ENCODE measurements at places on chromosomes 2 and 18.

DNA sequence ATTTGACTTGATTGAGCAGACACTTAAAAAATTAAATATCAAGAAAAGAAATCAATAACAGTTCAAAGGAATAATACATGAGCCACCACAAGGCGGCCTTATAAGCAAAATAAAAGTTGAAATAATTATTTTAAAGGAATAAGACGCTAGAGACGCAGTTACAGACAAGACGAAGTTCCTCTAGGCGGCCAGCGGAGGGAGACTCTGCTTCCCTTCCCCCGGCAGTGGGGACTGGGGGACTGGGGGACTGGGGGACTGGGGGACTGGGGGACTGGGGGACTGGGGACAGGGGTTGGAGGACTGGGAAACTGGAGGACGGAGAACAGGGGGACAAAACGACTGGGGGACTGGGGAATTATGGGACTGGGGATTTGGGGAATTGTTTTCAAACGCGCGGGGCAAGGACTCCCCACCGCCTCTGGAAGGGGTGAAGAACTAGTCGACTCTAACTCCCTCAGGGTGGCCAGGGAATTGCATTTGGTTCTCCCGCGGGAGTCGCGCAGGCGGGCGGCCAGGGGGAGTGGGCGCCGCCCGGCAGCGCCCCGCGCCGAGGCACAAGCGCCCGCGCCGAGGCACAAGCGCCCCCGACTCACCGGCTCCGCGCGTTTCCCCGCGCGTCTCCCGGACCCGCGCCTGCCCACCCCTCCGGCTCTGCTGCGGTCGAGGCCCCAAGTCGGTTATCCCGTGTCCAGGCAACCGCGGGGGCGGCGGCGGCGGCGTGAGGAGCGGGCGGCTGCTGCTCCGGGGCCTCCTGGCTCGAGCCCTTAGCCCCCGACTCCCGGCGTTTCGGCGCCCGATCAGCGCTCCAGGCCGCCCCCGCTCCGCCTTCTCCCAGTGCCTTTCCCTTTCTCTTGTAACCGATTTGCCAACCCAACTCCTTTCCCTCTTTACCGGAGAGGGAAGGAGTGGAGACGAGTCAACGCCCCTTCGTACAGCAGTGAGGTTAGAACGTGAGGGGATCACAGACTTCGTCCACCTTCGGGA is at the start of gene CCDC178:
CCDC178 (minus strand) TSS at position 662 of the 984 bp plus-strand sequence. CDS start 28,633 bp downstream, outside the sequence.
- no peak for DNase-seq

GRCh38 chr2:133561045-133561852 is 7.0 kb downstream of the NCKAP5 start:
- DNase-seq = no peak

DNA sequence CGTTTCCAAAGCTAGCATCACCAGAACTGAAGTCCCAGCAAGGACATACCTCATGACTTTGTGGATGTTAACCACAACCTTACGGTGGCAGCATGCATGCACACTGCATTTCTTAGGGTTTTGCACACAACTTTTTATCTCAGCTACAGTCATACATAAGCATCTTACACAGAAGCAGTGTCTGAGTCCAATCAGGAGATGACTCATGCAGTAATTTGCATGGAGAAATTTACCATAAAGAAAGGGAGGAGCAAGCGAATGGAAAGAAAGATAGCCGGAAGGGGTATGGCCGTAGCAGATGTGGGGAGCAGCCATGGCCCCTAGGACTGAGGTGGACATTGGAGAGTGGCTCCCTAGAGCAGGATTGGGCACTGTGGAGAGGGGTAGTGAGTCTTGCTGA is 522.5 kb downstream of the GALR1 start:
- no peak for DNase-seq

GRCh38 chr2:180985771-180986395 is 5.5 kb downstream of the UBE2E3 start:
- no peak for DNase-seq

DNA sequence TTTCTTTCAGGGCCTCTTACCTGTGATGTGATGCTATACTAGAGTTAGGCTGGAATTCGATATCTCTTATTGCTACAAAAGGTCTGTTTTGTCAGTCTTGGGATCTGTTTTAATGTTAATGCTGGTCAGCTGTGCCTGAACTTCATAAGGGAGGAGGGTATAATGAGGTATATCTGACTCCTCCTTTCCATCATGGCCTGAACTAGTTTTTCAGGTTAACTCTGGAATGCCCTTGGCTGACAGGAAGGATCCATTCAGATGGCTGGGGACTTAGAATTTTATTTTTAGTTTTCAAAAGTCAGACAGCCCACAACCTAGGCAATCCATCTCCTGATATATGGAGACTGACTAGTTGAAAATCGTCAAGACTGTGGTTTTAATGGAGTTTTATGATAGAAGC is 35.9 kb upstream of the TBC1D8 start:
- no peak for DNase-seq

DNA sequence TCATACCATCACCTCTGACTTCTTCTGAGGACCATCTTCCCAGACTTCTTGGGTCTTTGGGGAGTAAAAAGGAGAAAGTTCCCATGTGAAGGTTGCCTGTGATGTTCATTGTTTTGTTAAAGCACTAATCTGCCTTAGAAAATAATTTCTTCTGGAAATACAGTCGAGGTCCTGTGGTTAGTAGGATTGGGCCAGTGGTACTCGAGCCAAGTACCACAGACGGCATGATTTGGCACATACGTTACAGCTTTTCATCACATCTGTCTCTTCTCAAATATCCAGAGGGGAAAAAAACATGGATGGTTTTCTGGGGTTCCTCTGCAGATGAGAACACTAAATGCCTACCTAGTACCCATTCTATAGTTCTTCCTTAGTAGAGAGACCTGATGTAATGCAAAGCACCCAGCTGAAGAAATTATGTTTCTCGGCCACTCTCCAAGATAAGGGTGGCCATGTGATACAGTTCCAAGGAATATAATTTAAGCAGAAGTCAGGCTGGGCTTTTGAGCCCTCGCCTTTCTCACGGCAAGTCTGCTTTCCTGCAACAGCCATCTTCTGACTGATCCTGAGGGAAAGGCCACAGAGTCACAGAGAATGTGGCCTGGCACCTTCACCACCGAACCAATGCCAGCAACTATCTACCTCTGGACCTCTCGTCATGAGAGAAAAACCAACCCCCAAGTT is 161.0 kb downstream of the RNF152 start:
- no peak for DNase-seq

- peak; percentile 80 for DNase-seq
Measured at GRCh38 chr2:231709981-231710798, 1.9 kb downstream of the PTMA start.

DNA sequence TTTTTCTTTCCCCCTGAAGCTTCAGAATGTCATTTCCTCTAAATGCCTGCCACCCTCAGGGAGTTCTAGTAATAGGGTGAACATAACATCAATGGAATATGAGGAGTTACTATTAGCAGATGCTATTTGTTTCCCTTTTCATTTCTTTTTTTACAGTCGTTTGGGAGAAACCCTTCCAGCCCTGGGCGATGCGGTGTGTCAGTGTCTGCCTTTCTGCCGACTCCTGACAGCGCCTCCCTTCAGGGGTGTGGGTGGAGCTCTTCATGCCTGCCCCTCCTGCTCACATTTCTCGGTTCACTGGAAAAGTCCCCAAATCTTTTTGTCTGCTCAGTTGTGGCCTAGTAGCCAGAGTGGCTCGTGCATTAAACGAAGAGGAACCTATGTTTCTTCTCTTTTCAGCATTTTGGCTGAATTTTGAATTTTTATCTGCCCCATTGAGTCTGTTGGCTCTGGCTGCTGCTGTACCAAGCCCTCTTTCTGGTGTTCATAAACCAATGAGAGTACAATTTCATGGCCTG is 72.3 kb downstream of the FMNL2 start:
- DNase-seq = no peak

GRCh38 chr2:107018366-107018765 is 132.4 kb upstream of the ST6GAL2 start:
- DNase-seq = no peak

DNA sequence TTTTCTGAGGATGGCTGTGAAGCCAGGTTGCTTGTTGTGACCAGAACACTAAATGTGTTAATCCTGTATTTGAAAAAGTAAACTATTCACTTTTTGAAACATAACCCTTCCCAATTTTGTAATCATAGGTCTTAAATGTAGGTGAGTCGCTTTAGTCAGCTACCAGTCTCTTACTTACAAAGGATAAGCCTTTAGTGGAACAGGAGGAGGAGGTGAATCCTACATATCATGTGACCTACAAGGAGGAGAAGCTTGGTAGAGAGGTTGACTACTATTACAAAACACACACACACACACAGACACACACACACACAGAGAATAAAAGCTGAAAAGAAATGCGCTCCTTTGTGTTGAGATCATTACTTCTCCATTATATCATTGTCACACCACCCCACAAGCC is 59.9 kb upstream of the SPAG16 start:
- no peak for DNase-seq

GRCh38 chr2:72062336-72062735 is 85.3 kb downstream of the CYP26B1 start:
- DNase-seq = no peak

GRCh38 chr2:11286323-11286722 is 58.1 kb downstream of the ROCK2 start:
- no peak for DNase-seq

DNA sequence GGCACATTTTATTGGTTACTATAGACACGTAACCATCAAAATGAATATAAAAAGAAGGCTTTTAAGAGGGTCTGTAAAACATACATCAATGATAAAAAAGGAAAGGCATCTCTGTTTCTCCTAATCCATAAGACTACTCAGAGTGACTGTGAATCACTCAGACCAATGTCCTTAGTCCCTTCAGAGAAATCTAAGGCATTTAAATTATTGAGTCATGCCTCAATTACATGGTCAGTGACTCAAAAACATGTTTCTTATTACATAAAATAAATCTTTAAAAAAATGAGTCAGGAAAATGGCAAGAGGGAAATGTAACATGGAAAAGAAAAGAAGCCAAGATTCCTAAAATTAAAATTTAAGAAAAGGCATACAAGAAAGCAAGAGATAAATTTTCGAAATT is 146.6 kb downstream of the ERBB4 start:
- DNase-seq = no peak

- DNase-seq = peak; percentile 9
Measured at GRCh38 chr2:200585730-200586643, at the start of gene AOX1. Gene AOX1 (plus strand): TSS chr2:200586014. CDS start chr2:200586109, 95 bp downstream.

GRCh38 chr2:111235192-111236015 is 114.7 kb downstream of the BCL2L11 start:
- DNase-seq = no peak

DNA sequence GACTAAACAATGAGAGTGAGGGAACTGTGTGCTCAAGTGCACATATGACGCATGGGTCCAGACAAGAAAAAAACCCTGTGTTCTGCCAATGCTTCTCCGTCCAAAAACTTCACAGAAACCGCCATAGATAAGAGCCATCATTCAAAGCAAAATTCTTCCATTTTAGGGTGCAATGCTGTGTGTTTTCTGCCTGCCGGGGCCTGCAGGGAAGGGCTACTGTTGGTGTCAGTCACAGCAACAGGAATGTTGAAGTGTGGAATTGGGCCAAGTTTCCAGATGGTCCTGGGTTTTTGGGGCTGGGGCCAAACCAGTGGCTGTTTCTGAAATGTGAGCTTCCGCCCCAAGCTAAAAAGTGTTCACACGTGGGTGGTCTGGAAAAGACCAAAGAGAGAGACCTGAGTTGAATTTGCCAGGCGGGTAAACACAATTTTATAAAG is 677 bp upstream of the MC2R start:
- no peak for DNase-seq

DNA sequence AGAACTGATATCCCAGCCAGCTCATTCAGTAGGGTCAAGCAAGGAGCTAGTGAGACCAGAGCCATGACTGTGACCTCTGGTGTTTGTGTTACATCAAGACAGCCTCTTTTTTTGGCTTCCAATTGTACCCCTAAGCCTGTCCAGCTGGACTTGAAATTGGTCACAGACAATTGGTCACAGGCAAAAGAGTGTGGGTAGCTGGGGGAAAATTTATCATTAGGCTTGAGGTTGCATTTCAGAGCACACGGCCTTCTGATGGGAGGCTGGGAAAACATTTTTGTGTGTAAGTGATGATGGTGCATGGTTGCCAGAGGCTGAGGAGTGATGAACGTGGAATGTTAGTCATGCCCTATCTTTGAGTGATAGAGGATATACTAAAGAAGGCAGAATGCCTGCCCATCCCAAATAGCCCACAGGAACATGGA is 285.1 kb upstream of the SLC14A2 start:
- DNase-seq = no peak
